SW 1271 (cell line): ENCODE measurements at places on chromosomes 4 and X.

GRCh38 chr4:14165222-14165920 is 537.8 kb upstream of the BOD1L1 start:
- DNase-seq = no peak

DNA sequence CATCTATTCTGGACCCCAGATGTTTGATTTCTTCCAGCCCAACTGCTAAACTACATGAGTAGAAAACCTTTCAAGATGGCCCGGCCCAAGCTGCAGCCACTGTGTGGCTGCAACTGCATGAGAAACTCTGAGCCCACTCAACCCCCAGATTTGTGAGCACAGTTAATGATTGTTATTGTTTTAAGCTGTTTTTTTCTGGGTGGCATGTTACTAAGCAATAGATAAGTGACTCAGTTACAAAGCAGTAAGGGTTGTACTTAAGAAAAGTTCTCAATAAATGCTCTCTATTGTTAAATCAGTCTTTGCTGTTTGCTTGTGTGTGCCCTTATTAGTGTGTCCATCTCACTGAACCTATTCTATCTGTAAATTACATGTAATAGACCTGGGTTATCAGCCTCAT is 51.8 kb downstream of the GC start:
- no peak for DNase-seq

DNA sequence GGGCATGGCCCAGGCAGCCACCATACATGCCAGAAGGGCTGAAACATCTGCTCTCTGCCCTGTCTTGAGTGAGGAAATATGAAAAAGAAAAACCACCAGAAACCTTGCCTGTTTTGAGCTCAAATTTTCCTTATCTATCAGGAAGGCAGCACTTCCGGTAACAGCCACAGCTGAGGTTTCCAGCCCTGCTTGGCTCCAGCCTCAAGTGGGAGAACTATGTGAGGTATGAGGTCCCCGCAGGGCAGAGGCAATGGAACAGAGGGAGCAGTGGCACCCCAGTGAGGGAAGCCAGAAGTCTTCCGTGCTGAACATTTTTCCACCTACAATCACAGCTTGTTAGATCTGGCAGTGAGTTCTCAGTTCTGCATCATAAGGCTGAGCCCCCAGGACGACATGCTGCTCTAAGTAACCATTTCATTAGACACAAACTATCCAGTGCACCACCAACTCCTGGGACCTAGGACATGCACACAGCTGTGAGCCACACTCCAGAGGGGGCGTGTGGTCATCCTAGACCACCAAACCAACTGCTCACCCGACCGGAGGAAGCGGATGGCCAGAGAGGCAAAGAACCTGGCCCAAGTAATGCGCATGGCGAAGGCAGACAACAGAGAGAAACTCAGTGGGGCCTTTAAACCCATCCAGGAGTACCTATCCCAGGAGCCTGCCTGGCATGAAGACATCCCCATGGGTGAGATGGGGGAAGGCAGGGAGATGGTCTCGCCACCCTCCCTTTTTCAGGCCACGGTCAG is 22.6 kb downstream of the WDR1 start:
- DNase-seq = no peak

- DNase-seq = no peak
Observed at GRCh38 chr4:155899891-155900290, 3.6 kb upstream of the TDO2 start.

DNA sequence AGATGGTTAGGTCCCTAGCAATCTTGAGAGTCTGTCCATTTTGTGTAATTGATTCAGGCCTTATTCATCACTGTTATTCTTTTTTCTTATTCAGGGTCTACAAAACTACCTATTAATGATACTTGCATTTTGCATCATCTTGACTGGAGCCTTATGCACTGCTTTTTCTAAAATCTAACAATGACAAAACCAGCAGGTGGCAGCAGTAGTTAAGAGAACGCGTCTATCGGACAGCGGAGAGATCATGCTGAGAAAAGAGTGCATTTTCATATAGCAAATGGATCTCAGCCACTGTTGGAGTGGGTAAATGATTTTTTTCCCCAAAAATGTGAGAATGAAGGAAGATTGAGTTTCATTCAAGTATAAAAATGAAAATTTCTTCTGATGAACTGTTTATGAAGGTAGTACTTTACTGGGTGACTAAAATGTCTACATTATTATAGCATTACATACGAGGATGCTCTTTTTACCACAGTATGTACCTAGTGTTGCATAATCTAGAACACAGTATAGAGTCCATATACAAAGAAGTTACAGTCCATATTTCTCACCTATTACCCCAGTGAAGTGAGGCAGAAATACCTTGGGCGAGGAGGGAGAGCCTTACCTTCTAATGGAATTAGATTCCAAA is 43.2 kb downstream of the TMEM144 start:
- peak; percentile 2 for DNase-seq

DNA sequence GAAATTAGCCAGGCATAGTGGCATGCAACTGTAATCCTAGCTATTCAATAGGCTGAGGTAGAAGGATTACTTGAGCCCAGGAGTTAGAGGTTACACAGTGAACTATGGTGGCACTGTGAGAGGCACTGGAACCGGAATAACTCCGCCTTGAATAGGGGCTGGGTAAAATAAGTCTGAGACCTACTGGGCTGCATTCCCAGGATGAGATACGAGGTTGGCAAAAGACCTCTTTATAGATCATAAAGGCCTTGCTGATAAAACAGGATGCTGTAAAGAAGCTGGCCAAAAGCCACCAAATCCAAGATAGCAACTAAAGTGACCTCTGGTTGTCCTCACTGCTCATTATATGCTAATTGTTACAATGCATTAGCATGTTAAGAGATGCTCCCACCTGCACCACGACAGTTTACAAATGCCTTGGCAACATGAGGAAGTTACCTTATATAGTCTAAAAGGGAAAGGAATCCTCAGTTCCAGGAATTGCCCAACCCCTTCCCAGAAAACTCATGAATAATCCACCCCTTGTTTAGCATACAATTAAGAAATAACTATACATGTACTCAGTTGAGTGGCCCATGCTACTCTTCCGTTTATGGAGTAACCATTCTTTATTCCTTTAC is 88.6 kb downstream of the CENPC start:
- no peak for DNase-seq

DNA sequence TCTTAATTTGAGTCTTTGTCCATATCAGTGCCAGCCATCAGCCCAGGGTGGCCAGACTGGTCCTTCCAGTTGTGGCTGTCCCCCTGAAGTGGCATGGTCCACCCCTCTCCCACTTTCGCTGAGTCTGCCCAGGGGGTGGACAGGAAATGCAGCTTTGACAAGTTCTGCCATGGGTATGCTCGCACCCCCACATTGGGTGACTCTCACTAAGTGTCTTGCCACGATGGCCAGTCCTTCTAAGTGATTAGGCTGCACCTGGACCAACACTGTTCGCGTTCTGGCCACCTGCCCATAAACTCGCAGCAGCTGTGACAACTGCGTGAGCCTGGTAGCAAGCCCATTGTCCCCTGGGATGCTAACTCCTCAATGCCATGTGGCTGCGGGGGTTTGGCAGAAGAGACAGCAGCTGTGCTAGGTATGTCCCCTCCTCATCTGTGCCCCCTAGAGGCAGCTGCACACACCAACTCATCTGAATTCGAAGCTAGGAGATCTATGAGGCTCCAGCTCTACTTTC is 10.0 kb upstream of the LNX1 start:
- peak; percentile 3 for DNase-seq

DNA sequence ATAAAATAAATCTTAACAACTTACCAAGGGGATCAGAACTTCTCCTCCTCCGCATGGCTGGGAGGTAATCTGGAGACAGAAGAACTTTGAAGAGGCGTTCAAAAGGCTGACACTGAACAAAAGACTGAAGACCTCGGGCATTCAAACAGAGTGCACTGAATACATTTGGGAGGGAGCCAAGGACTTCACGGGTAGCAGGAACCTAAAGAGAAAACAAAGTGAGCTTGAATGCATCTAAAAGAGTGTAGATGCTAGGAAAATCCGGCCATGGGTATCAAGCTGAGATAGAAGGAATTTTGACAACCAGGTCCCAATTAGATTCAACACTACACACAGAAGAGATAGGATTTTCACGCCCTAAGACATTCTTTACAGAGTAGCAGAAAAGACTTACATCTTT is 69.6 kb downstream of the HUWE1 start:
- DNase-seq = no peak

- DNase-seq = no peak
Observed at GRCh38 chrX:136209016-136209738, 42.0 kb downstream of the MAP7D3 start.

DNA sequence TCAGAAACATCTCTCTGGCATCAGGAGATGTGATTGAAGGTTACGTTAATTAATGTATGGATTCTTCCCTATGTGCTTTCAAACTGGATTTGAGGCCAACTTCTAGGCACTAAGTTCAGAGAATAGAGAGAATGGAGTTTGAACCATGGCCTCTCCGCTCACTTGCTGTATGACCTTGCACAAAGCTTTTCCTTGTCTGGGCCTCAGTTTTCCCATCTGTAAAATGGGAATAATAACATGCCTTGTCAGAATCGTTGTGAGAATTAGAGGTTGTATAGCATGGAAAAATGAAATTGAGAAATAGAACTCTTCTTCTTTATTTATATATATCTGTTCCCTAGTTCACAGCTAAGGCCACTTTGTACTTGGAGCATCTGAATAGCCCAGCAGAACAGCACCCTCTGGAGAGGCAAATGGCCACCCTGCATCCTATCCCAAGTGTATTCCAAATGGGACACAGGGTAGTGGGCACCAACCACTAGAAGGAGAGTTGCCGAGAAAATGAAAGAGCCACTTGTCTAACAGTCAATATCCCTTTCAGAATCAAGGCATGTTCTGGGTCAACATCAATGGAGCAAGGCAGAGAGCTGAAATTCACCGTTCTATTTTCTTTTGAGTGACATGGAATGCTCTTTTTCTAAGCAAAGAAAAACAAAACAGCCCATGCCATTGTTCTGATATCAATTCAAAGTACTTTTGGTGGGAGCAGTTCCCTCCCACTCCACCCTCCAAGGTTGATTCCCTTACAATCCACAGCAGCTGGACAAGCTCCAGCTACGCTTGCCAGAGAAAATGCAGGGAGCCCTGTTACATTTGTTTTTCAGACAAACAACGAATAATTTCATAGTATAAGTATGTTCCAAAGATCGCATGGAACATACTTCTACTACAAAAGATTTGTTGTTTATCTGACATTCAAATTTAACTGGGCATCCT is 23.3 kb upstream of the MTM1 start:
- DNase-seq = no peak

DNA sequence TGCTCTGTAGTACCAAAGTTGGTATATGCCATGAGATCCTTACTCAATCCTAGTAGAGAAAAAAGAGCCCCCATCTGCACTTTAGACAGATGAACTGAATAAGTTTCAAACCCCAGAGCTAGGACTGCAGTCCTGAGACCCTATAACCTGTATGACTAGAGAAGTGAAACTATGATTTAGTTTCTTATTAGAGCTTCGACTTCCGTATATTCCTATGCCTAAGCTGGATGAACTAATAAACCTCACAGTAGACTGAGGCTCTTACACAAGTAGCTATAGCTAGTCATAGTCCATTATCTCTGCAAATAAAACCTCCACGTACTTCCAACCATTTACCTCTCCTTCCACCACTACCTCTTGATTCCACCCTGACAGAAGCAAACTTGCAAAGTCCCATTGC is 6.3 kb upstream of the OTUD4 start:
- no peak for DNase-seq

- DNase-seq = no peak
Observed at GRCh38 chr4:174549721-174550120, 27.4 kb upstream of the HPGD start.

DNA sequence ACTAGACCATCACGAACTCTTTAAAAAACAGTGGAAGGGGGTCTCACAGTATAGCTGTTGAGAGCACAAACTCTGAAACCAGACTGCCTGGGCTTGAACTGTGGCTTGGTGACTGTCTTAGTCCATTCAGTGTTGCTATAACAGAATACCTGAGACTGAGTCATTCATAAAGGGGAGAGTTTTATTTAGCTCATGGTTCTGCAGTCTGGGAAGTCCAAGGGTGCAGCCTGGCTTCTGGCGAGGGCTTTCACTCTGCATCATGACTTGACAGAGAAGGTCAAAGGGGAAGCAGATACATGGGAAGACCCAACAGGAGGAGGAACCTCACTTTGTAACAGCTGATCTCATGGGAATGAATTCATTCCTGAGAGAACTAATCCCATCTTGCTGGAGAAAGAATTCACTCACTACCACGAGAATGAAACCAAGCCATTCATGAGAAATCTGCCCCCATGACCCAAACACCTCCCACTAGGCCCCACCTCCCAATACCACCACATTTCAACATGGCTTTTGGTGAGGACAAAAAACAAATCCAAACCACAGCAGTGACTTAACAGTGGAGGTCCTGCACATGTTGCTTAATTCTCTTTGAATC is 116.7 kb upstream of the STOX2 start:
- no peak for DNase-seq

DNA sequence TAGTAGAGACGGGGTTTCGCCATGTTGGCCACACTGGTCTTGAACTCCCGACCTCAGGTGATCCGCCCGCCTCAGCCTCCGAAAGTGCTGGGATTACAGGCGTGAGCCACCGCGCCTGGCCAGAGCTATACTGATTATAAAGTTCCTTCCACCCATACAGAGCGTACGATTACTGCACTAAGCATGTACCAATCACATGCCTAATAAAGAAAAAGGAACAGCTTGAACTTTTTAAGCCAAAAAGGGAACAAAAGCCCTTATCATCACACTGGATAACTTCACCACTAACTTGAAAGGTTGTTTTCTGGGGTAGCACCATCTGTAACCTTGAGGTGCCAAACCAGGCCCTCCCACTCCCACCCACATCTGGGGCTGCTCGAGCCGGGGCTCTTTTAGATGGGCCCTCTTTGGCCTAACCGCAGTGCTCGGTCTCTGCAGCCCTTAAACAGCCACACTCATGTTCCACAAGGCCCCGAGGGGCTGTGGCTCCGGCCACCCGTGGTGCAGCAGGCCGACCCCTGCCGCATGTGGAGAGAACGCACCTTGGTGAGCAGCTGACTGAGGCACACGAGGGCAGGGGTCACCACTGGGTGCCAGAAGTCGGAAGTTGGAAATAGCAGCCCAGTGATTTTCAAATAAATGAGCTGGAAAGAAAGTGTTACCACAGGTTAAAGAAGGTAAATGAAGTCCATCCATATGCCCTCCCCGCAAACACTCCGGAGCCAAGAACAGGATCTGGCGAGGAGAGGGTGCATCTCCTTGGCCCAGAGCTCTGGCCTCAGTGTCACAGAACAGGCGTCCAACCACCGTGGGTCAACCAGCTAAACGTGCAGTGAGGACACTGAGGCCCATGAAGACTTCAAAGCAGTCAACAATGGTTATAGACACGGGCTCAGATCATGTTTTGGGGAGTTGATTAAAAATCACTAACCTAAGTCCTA is 18.4 kb downstream of the NOP14 start:
- no peak for DNase-seq

DNA sequence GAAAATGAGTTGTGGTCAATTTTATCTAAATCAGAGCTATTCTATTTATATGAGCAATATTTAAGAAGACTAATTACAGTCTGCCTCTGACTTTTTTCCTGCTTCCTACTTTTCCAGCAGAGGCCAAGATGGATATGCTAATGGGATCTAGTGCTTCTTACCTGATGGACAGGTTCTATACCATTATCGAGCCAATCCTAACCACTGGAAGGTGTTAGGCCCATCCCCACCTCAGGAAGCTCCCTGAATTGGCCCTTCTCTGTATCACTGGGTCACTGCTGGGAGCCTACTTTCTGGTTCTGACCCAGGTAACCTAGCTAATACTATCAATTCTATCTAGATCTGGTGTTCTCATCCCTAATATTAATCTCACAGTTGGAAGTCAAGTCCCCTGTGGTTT is 577 bp upstream of the YIPF7 start:
- no peak for DNase-seq
